H7 (cell line): ENCODE measurements at places on chromosomes 5 and 9.

- DNase-seq: no peak
Observed at GRCh38 chr5:161687316-161687715, 1.8 kb downstream of the GABRA6 start.

DNA sequence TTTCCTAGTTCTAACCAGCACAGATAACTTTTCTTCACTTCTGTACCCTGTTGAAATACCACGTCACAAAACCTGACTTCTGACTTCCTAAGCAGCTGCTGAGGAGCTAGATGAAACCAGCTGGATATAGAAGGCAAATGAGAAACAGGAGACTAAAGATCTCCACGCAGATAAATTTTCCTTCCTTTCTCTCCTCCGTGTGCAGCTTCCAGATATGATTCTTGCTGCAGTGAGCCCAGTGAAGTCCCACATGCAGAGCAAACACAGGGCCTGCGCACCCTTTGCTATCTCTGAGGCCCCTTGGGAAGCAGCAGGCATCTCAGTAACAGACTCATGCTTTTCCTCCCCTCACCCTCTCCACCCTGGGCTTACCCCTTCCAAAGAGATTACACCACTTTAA, 1638.3 kb downstream of the MAT2B start:
- DNase-seq: no peak

DNA sequence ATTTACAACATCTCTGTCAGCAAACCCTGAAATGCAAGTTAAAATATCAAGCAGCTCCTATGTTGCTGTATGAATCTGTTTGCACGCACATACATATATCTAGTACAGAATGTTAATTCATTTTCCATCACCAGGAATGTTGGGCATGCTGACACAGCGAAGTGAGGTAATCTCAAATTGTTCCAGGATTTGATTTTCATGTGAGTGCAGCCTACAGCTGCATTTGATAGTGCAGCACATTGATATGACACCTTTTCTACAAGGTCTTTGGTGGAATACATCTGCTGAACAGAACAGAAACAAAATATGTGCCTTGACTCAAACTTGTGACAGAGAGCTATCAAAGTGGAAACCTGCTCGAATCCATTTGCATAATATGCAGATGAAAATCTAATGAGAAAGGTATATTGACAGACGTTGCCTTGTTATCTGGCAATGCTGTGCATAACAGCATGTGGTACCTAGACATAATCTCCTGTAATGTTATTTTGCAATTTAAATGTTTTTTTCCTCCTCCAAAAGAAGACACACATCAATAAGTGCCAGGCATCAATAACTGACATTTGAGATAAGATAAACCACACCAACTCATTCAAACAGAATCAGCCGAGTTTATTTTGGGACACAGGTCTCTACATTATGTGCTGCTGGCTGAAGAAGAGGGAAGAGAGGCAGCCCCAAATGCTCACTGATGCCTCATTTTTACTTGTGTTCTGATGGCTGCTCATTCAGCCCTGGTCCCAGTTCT, 512.2 kb downstream of the ZNF608 start:
- DNase-seq: peak; percentile 38

DNA sequence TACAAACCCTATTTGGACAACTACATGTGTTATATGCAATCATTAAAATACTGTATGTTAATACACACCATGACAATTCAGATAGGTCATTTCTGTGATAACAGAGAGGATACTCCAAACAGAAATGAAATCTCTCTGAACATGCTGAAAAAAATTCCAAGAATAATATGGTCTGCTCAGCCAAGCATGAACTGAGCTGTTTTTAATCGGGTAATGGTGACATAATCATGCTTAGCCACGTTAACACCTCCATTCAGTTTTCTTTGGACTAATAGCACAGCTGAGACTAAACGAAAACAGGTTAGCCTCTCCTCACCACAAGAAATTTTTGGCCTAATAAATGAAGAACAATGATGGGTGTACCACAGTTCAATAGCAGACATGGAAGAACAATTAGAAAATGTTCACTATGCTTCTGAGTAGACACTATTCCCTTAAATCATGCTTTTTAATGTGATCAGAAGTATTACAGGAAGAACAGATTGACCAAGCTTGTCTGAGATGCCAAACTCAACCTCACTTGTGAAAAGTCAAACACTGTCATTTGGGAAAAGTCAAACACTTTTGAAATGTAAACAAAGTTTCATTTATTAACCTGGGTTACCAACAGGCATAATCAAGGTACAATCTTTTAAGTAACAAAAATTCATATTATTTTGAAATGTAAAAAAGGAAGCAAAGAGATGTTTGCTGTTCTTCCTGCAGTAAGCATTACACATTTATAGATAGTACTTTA, 19.4 kb downstream of the RAB14 start:
- DNase-seq: no peak

GRCh38 chr5:135829179-135829578, 5.3 kb upstream of the SLC25A48 start:
- DNase-seq: peak; percentile 10

GRCh38 chr5:159725475-159725874, 190.8 kb upstream of the ADRA1B start:
- DNase-seq: no peak

DNA sequence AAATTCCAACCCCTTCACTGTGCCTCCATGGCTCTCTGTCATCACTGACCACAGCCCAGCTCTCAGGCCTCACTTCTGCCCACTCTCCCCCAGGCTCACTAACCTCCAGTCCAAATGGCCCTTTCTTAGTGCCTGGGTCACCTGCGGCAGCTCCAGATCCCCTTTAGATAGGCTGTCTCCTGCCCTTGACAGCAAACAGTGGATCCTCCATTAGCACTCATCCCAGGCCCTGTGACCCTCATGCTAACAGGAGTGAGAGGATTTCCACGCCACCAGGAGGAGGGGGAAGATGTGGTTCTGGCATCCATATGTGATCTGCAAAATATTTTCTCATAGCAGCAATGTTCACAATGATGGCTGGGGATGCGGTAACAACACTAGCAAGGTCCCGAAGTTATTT, 139.4 kb downstream of the DCP2 start:
- DNase-seq: no peak

GRCh38 chr9:14373336-14373666, 59.4 kb upstream of the NFIB start:
- DNase-seq: no peak

DNA sequence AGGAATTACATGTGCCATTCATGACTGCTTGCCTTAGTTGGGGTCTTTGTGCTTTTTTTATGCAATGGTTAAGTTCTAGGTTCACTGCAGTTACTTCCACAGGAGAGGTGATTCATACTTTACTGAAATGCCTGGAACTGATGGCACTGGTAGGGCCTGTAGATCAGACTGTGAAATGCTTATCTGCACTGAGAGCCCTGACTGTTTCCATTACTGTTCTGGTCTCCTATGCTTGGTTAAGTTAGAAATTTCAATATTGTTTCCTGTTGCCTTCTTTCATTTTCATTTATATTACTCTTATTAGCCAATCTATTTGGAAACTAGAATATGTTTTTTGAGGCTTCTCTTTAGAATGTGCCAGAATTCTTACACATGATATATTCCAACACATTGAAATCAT, 484.1 kb upstream of the SEMA6A start:
- DNase-seq: no peak

DNA sequence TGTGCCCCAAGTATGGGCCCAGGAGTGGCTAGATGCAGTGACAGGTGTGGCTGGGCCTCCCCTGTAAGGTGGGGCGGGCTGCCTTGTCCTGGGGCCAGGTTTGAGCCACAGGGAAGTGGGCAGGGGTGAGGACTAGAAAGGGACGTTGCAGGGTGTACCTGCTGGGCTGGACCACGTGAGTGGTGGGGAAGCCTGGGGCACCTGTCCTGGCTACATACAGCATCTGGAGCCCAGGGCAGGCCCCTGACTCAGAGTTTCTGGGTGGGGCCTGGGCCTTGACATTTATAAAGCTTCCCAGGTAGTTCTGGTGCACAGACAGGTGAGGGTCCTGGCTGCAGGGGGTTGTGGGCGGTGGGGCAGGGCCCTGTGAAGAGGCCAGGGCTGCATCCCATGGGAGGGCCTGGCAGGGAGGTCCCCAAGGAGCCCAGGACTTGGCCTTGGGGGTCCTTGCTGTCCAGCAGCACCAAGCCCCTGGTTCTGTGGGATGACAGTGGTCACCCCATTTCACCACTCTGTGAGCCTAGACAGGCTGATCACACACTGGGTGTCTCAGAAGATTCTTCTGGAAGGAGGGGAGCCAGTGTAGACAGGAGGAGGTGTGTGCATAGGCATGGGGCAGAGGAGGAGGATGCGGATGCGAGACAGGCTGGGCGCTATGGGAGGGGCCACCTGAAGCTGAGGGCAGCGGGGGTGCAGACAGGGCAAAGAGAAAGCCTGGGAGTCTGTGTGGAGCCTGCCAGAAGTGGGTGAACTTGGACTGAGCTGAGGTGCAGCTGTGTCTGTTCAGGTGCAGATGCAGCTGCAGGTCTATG, 94.0 kb downstream of the PHF2 start:
- peak; percentile 41 for DNase-seq

DNA sequence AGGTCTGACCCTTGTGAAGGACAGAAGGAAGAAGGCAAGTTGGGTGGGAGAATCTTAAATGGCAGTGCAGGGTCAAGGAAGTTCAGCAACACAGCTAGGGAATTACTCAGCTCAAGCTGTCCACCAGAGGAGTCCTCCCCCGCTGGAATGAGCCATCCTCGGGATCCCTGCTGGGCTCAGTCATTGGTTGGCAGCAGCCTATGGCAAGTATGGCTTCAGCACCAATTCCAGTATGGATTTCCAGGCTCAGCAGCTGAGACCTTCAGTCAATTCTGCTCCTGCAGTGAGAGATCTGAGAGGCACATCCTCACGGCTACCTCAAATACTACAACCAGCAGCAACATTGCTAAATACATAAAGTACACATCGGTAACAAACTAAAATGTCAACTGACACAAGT, 280.6 kb upstream of the PIK3R1 start:
- DNase-seq: no peak

GRCh38 chr5:173925449-173926071, 37.4 kb downstream of the CPEB4 start:
- no peak for DNase-seq

DNA sequence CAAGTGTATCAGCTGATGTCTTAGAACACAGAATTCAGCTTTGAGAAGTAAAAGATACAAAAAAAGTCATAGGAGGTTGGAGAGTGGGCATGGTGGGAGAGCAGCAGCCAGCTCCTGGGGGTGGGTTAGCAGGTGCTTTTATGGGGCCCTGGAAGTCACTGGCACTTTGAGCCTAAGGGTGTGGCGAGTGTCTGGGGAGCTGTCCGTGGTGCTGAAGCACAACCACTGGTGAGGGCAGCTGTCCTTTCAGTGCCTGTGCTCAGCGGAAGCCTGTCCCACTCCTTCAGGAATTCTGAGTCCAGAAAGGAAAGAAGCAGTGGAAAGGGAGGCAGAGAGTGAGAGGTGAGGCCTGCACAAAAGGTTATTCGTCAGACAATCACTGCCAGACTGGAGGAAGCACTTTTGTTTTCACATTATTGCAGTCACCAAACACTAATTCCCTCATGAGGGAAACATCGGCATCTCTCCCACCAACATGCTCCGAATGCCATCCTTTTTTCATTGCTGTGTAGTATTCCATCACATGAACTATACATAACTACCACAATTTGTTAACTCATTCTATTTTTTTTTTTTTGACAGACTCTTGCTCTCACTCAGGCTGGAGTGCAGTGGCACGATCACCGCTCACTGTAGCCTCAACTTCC, 59.4 kb upstream of the RAPGEF1 start:
- DNase-seq: peak; percentile 84

DNA sequence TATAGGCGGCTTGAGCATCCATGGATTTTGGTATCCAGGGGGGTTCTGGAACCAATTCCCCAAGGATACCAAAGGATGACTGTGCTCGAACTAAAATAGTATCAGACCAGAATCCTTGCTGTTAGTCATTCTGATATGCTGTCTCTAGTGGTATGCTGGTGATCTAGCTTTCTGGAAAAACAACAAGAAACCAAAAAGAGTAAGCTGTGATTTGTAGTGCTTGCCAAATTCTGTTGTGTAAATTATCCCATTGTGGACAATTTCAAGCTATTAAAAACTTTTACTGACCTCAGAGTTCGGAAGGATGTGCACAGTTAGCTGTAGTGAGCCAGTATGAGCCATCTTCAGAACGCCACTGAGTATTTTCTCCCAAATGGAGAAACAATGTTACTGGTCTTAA, 99.0 kb upstream of the FBN2 start:
- no peak for DNase-seq

GRCh38 chr5:136732751-136733150, 367.4 kb upstream of the TRPC7 start:
- DNase-seq: no peak

DNA sequence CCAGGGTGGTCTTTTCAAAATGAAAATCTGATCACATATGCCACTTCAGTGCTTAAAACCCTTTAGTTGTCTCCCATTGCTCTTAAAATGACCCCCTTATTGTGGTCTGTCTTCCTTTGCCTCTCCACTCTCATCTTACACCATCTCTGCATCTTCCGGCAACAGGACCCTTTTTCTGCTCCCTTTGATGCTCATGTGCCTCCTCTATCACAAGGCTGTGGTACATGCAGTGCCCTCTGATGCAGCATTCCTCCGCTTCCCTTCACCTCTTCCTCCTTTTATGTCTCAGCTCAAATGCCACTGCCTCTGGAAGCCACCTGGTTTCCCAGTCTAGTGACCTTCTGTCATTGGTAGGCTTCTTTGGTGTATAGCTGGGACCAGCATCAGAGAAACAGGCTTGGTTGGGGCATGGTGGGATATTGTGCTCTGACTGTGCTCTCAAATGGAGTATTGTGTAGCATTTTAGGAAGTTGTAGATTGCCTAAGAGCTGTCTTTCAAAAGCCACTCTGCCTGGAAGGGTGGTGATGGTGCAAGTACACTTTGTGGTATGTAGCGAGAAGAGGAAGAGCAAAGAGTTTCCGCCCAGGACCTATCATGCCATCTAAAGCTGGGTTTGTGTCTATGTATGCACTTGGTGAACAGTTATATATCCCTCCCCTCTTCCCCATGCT, 28.1 kb downstream of the ARHGAP26 start:
- no peak for DNase-seq

DNA sequence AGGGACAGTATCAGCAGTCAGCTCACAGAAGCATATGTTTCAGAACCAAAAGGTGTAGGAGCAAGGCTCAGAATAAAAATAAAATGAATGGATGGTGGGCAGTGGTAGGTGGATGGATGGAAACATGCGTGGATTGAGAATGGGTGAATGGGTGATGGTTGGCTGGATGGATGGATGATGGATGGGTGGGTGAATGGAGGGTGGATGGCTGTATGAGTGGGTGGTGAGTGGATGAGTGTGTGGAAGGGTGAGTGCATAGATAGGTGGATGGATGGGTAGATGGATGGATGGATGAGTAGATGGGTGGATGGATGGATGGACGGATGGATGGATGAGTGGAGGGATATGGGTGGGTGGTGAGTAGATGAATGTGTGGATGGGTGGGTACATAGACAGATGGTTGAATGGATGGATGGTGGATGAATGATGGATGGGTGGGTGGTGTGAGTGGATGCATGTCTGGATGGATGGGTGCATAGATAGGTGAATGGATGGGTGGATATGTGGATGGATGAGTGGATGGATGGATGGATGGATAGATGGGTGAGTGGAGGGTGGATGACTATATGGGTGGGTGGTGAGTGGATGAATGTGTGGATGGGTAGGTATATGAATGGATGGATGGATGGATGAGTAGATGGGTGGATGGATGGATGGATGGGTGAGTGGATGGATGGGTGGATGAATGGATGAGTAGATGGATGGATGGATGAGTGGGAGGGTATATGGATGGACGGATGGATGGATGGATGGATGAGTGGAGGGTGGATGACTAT, 164.2 kb downstream of the C9orf50 start:
- no peak for DNase-seq
